SJCRH30 (cell line): ENCODE measurements at places on chromosomes 2 and 18. TPM values are rescaled to one million over a fixed set of nuclear protein-coding genes. Genes with fewer than 3 reads are reported as not detected.

ALPG gene
- total RNA-seq, result not detected in 2 replicates

IL36B gene
- not detected in 2 replicates for total RNA-seq

TUBA3E gene
- not detected in 2 replicates for total RNA-seq

HOXD10 gene
- total RNA-seq, result 1.3 and 2.2 TPM in 2 replicates

ARL4C gene
- 12.2 and 13.0 TPM in 2 replicates for total RNA-seq

GULP1 gene
- 77.2 and 90.0 TPM in 2 replicates for total RNA-seq

BUB1 gene
- total RNA-seq, result 107 and 118 TPM in 2 replicates

CYP26B1 gene
- 9.7 and 11.3 TPM in 2 replicates for total RNA-seq

UGT1A8 gene
- total RNA-seq, result not detected in 2 replicates

CCDC150 gene
- total RNA-seq, result 9.6 and 17.4 TPM in 2 replicates

HOXD3 gene
- not detected in 2 replicates for total RNA-seq

PIEZO2 gene
- total RNA-seq, result 0.32 and 0.79 TPM in 2 replicates

PTPN2 gene
- total RNA-seq, result 23.5 and 23.7 TPM in 2 replicates

RAB6C gene
- not detected in 2 replicates for total RNA-seq

CRIM1 gene
- 10.2 and 12.6 TPM in 2 replicates for total RNA-seq

PJVK gene
- 1.3 TPM in 2 replicates for total RNA-seq

PIAS2 gene
- total RNA-seq, result 33.2 and 35.8 TPM in 2 replicates

MRPS9 gene
- total RNA-seq, result 51.1 and 54.5 TPM in 2 replicates

GREB1 gene
- 0.12 and 0.38 TPM in 2 replicates for total RNA-seq

ATP6V1B1 gene
- total RNA-seq, result 1.6 and 2.0 TPM in 2 replicates

ANKRD30BL gene
- not detected in 2 replicates for total RNA-seq

CCDC68 gene
- total RNA-seq, result 0.36 TPM in 1 of 2 replicates, not detected in the other
